ENCODE measurements at places on chromosomes 4 and X.

DNA sequence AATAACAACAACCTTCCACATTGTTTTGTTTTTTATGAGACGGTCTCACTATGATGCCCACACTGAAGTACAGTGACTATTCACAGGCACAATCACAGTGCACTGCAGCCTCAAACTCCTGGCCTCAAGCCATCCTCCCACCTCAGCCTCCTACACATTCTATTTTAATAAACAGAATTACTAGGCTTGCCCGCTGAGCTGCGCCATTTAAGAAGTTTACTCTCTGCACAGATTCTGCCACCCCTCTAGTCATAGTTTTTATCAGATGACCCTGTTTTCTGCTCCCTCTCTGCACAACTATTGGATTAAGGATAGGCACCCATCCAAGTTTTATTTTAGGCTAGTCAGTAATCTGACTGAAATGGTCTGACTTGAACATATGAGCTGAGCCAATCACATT, 11.3 kb upstream of the COX18 start:
- DNase-seq = no peak

GRCh38 chr4:38292529-38292928, 332.3 kb downstream of the PTTG2 start:
- DNase-seq = no peak

DNA sequence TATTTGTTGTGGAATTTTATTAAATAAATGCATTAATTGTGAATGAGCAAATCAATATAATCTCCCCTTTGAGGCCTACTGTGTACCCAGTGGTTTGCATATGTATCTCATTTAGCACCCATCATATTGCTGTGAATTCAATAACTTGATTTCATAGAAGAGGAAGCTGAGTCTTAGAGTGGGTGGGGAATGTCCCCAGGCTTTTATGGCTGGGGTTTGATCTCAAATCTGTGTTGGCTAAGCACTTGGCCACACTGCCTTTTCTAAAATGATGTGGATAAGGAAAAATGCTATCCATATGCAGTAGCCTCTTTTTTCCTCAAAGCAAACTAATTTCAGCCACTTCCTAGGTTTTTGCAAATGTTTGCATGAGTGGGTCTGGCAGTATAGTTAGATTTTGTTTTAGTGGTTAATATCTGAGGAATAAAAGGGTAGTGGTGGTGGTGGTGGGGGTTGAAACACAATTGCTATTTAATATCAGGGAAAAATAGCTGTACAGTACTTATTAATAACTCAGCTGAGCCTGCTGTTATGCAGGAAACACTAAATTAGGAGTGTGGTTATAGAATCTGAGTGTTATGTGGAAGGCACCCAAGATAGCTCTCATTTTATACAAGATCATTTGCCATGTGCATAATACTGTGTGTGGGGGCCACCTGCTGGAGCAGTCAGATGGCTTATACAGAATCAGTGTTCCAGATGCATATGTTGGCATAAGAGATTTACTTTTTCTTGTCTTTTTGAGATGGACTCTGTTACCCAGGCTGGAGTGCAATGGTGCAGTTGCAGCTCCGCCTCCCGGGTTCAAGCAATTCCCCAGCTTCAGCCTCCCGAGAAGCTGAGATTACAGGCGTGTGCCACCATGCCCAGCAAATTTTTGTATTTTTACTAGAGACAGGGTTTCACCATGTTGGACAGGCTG, 108.0 kb downstream of the TMEM131L start:
- DNase-seq = peak; percentile 64

DNA sequence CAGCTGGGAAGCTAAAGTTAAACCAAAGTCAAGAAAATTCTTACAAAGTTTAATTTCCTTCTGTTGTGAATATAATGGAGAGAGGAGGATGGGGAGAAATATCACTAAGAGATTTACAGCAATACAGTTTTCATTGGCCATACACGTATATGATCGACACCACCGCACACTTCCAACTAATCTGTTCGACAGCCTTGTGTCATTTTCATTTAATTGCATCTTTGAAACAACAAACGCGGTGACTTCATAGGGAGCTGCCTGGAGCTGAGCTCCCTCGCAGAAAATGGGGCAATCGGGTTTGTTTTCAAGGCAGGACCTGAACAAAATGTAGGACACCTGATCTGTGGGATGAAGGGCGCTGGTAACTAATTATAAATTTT, 1.3 kb downstream of the PTPN13 start:
- DNase-seq = peak; percentile 24

Measured in NCI-H524 (cell line).